Tibial nerve (tissue), 4 donors: ENCODE measurements at places on chromosomes 3 and 15.

DNA sequence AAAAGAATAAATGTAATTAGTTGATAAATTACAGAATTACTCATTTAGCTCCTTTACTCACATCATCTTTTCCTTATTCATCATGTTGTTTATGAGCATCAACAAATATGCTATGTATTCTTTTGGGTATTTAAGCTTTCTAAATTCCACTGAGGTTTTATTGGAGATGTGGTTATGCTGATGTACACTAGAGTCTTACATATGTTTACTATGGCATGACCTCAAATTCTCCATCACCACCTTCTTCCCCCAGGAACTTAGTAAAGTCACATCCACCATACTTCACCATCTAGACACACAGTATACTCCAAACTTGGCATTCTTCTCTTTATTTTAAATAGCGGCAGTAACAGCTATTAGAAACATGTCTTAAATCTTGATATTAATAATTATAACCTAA lies 74.1 kb upstream of the MELTF start:
- H3K36me3 ChIP-seq: no peaks in the 10 kb centered on the region
- H3K4me1 ChIP-seq: no peaks in the 10 kb centered on the region
- H3K27ac ChIP-seq: no peak overlapping the region
- no peak for DNase-seq

GRCh38 chr15:81908111-81908510 lies 137.7 kb downstream of the MEX3B start:
- no peaks in the 10 kb centered on the region for H3K4me1 ChIP-seq
- no peak for DNase-seq
- H3K27ac ChIP-seq: no peak overlapping the region
- H3K4me3 ChIP-seq: no peak overlapping the region
- no peaks in the 10 kb centered on the region for H3K36me3 ChIP-seq

- no peaks in the 10 kb centered on the region for H3K36me3 ChIP-seq
- no peak overlapping the region for H3K27ac ChIP-seq
- peaks cover 8% of the 10 kb centered on the region for H3K4me1 ChIP-seq
- DNase-seq: no peak
- H3K27me3 ChIP-seq: no peaks in the 10 kb centered on the region
Measured at GRCh38 chr3:31927811-31928210, 53.3 kb downstream of the OSBPL10 start.

DNA sequence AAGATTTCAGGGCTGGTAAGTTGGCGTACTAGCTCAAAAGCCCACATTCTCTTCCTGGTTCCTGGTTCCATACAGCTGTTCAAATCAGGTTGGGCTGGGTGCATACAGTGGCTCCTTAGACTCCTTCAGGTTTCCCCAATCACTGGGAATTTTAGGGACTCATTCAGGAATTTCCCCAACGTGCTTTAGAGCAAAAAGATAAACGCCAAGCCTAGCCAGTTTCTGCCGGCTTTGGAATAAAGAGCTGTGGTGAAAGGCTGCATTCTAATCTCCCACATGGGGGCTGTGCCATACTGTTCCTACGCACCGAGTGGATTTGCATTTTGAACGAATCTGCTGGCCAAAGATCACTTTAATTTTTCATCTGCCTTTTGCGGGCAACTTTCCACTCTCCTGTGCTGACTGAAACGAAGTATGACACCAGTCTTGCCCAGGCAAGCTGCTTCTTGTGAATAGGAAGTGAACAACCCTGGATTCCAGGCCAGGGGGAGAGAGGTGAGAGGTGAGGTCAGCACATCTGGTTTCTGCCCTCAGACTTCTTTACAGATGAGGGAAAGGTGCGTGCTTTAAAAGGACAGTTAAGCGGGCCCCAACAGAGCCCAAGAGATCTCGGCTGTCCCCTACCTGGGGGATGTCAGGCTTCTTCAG lies 184.2 kb upstream of the PDZRN3 start:
- no peaks in the 10 kb centered on the region for H3K4me1 ChIP-seq
- no peak for DNase-seq
- no peak overlapping the region for H3K4me3 ChIP-seq
- no peaks in the 10 kb centered on the region for H3K27me3 ChIP-seq
- no peaks in the 10 kb centered on the region for H3K36me3 ChIP-seq

GRCh38 chr3:193452338-193452737 lies 73.8 kb upstream of the ATP13A5 start:
- H3K4me3 ChIP-seq: no peak overlapping the region
- no peaks in the 10 kb centered on the region for H3K36me3 ChIP-seq
- no peaks in the 10 kb centered on the region for H3K4me1 ChIP-seq
- DNase-seq: no peak

- peak; percentile 16 for DNase-seq
- H3K4me1 ChIP-seq: no peaks in the 10 kb centered on the region
- no peaks in the 10 kb centered on the region for H3K36me3 ChIP-seq
- H3K27ac ChIP-seq: no peak within 1 kb of the TSS
- peak within 1 kb of the TSS; percentile 46 for H3K4me3 ChIP-seq
Measured at GRCh38 chr3:161104561-161105551, at the start of gene B3GALNT1. Gene B3GALNT1, minus strand, starts transcription at chr3:161105349. Its CDS starts 18,595 bp downstream, at chr3:161086754.

- H3K4me1 ChIP-seq: no peaks in the 10 kb centered on the region
Measured at GRCh38 chr15:44882499-44882968, 74.0 kb upstream of the TERB2 start.

DNA sequence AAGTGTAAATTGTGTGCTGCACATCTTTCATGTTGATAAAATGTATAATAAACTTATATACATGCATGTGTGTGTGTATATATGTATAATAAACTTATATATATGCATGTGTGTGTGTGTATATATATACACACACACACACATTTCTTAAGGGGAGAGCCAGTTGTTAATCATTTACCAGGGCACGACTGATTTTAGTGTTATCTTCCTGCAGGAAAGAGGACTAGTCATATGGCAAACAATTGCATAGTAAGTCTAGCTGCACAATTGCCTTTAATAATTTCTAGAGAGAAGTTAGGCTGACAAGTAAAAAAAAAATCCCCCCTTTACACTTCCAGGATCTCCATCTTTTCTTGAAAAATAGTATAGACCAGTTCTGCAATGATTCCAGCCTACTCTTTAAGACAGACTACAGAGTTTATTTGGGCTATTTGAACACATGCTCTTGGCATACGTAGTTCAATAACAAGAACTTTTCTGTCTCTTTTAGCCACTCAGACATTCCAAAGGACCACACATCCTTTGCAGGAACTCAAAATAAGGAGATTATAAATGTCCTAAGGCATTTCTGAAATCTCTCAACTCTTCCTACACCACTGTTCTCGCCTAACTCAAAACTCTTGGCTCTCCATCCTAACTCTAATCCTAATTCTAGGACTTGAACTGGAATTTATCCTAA lies 163.6 kb upstream of the SETMAR start:
- no peaks in the 10 kb centered on the region for H3K27me3 ChIP-seq
- H3K4me1 ChIP-seq: no peaks in the 10 kb centered on the region
- H3K36me3 ChIP-seq: no peaks in the 10 kb centered on the region
- H3K4me3 ChIP-seq: no peak overlapping the region

GRCh38 chr15:37020852-37021251 lies 79.5 kb downstream of the MEIS2 start:
- no peak for DNase-seq
- no peaks in the 10 kb centered on the region for H3K36me3 ChIP-seq
- H3K4me1 ChIP-seq: no peaks in the 10 kb centered on the region
- H3K4me3 ChIP-seq: no peak overlapping the region
- H3K27ac ChIP-seq: no peak overlapping the region
- no peaks in the 10 kb centered on the region for H3K27me3 ChIP-seq

DNA sequence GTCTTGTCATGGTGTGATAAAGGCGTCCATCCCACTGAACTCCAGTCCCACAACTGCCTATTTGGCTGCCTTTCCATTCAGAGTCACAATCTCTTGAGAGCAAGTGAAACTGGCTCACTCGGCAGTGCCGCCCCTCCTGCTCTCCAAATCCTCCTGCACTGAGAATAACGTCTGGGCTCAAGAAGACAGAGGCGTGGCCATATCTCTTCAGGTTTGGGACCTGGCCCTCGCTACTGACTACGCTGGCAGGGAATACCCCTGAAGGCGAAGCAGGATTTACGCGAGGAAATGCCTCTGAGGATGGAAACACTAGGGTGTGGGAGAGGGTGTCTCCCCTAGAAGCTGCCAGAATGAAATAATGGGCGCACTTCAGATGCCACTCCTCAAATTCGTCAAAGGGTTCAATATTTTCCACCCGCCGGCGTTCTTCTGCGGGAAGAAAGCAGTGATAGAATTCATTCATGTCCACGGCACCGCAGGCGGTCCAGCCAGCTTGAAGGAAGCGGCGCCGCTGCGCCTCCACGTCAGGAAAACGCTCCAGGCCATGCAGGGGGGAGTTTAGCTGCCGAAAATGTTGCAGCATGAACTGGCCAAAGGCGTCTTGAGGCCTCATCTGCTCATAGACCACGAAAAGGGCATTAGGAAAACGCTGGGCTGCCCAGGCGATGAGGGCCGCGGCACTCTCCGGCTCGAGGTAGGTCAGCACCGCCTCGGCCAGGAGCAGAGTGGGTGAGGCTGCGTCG lies 985 bp downstream of the LCMT2 start:
- H3K27me3 ChIP-seq: no peaks in the 10 kb centered on the region
- DNase-seq: no peak
- H3K4me1 ChIP-seq: peaks cover 36% of the 10 kb centered on the region

GRCh38 chr3:110533089-110533488 lies 538.5 kb upstream of the NECTIN3 start:
- H3K36me3 ChIP-seq: no peaks in the 10 kb centered on the region
- no peak overlapping the region for H3K27ac ChIP-seq
- H3K27me3 ChIP-seq: no peaks in the 10 kb centered on the region
- no peak for DNase-seq
- no peak overlapping the region for H3K4me3 ChIP-seq

DNA sequence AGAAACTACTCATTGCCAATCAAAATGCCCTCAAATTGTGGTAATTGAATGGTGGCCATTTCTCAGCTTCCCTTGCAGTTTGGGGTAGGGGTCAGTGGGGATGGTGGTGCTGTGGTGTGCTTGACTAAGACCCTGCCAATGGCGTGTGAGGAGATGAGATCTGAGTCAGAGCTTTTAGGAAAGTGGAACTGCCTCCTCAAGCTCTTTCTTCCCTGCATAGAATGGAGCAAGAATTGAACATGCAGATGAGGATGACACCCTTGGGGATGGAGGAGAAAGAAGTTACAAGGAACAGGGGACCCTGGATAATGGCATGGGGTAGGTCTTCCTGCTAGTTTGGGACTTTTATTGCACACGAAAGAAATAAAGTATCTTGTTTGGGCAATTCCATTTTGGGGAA lies 188.0 kb downstream of the PEX5L start:
- DNase-seq: no peak
- H3K4me3 ChIP-seq: no peak overlapping the region
- no peaks in the 10 kb centered on the region for H3K36me3 ChIP-seq

DNA sequence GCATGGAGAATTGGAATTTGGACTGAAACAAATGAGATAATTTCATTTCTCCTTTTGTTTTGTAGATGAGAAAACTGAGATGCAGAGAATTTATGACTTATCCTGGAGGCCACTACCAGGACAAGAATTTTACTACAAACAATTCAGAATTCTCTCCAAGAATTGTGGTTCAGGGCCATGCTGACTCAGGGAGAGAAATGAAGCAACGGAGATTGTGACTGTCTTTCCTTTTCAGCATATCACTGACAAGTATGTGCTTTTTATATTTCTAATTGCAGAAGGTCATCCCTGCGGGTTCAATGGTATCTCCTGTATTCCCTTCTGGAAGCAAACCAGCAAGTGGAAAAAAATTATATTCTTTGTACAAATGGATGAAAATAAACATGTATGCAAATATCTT lies 170.8 kb upstream of the MITF start:
- no peak overlapping the region for H3K4me3 ChIP-seq
- no peaks in the 10 kb centered on the region for H3K27me3 ChIP-seq
- H3K4me1 ChIP-seq: no peaks in the 10 kb centered on the region

- no peak for DNase-seq
- H3K4me1 ChIP-seq: no peaks in the 10 kb centered on the region
- no peak overlapping the region for H3K27ac ChIP-seq
- H3K36me3 ChIP-seq: no peaks in the 10 kb centered on the region
Measured at GRCh38 chr3:79517766-79518413, 249.9 kb downstream of the ROBO1 start.

DNA sequence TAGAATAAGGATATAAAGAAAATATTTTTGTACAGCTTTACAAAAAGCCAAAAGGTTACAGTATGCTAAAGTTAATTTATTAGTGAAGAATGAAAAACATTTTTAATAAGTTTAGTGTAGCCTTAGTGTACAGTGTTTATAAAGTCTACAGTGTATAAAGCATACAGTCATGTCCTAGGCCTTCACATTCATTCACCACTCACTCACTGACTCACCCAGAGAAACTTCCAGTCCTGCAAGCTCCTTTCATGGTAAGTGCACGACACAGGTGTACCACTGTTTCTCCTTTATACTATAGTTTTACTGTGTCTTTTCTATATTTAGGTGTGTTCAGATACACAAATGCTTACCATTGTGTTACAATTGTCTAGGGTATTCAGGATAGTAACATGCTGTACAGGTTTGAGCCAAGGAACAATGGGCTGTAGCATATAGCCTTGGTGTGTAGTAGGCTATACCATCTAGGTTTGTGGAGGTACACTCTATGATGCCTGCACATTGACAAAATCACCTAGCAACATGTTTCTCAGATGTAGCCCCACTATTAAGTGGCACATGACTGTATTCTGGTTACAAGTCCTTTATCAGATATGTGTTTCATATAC lies 197.1 kb upstream of the KBTBD8 start:
- H3K4me3 ChIP-seq: no peak overlapping the region
- no peaks in the 10 kb centered on the region for H3K4me1 ChIP-seq
- no peaks in the 10 kb centered on the region for H3K27me3 ChIP-seq

DNA sequence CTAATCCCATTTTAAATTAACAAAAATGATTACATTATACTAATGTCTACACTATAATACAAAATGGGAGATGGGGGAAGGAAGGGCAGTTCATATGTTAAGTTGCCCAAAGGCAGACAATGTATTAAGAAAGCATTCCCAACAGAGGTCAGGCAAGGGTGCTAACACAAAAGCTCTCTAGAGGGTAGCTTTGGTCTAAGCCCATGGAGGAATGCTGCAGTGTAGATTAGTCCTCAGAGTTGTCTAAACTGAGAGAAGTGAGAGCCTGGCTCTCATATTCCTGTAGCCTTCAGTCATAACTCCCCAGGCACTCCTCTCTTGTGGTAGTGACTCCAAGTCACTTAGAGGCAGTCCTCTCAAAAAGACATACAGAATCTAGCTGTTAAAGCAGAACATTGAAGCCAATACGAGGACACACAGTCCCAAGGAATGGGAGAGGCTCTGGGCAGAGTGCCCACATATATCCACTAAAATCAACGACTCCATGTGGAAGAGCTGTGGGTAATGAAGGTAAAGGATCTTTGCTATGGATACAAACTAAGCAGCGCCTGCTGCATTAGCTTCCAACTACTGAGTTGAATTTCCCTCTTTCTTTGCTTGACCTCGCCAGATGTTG lies 14.5 kb downstream of the NEK10 start:
- H3K36me3 ChIP-seq: no peaks in the 10 kb centered on the region
- H3K27ac ChIP-seq: no peak overlapping the region
- no peaks in the 10 kb centered on the region for H3K4me1 ChIP-seq
- no peak overlapping the region for H3K4me3 ChIP-seq

DNA sequence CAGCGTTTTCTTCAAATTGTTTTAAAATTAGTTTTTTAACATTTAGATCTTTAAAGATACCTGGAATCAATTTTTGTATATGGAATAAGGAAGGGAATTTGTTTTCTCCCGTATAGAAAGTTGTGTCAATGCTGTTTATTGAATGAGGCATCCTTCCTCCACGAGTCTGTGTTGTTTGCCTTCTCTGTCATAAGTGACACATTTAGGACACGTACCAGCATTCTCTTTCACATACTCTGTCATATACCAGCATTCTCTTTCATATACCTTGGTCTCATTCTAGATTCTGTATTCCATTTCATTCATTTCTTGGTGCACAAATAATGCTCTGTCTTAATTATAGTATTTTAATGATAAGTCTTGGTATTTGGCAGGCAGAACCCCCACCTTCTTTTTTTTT lies 10.3 kb downstream of the ATP11B start:
- no peaks in the 10 kb centered on the region for H3K4me1 ChIP-seq
- no peak overlapping the region for H3K4me3 ChIP-seq
- no peaks in the 10 kb centered on the region for H3K27me3 ChIP-seq
- H3K36me3 ChIP-seq: no peaks in the 10 kb centered on the region
- no peak overlapping the region for H3K27ac ChIP-seq
